ENCODE measurements at places on chromosomes 2 and 18.

GRCh38 chr2:212956665-212957607 lies 194.5 kb downstream of the IKZF2 start:
- DNase-seq, result no peak

- no peak for DNase-seq
Measured at GRCh38 chr18:5144629-5145028, 52.4 kb downstream of the AKAIN1 start.

DNA sequence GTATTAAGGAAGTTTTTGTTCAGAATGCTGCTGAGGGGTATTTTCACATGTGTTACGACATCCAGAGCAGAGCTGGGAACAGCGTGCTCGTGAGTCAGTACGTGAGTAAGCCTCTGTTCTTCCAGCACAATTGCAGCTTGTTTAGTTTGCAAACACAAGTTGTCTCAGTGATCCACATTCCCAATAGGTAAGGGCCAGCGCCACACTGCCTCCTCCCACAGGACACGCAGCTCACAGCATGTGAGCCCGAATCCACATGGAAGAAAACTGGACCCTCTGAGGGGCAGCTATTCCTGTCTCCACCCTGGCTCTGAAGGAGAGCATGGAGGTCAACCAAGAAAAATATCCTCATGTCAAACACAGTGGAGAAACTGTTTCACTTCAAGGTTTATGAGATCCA lies 173.9 kb upstream of the PID1 start:
- peak; percentile 79 for DNase-seq

DNA sequence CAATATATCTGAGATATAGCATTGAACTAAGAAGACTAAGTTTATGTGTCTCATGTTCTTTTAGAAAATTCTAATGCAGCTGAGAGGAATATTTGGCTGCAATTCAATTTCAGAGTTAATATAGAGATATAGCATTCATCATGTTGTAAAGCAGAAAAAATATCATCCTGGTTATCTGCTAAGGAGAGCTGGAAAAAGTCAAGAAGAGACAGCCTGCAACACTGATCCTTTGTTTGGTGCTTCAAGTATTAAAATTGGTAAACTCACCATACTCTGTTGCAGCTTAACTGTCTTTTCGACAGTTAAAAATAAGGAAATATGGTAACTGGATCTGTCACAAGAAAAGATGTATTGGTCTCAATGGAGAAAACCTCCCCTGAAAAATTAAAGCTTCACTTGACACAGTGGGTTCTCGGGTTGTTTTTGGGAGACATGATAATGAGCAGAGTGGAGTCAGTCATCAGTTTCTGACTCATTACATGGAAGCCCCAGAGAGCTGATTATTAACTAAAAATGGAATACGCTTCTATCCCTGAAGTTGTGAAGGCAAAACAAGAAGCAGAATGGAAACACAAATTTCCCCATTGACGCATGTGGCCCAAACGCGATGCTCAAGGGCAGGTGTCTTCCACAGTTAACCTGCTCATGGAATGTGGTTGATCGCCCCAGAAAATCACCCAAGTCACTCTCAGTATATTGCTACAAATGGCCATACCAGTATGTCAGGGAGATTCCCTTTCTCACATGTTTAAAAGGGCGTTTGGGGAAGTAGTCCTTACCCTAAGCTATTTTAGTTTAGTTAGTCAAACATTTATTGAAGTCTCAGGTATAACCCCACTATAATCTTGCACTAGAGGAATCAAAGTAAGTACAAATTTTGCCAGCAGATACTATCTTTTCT lies 8.2 kb downstream of the BCL2 start:
- no peak for DNase-seq

DNA sequence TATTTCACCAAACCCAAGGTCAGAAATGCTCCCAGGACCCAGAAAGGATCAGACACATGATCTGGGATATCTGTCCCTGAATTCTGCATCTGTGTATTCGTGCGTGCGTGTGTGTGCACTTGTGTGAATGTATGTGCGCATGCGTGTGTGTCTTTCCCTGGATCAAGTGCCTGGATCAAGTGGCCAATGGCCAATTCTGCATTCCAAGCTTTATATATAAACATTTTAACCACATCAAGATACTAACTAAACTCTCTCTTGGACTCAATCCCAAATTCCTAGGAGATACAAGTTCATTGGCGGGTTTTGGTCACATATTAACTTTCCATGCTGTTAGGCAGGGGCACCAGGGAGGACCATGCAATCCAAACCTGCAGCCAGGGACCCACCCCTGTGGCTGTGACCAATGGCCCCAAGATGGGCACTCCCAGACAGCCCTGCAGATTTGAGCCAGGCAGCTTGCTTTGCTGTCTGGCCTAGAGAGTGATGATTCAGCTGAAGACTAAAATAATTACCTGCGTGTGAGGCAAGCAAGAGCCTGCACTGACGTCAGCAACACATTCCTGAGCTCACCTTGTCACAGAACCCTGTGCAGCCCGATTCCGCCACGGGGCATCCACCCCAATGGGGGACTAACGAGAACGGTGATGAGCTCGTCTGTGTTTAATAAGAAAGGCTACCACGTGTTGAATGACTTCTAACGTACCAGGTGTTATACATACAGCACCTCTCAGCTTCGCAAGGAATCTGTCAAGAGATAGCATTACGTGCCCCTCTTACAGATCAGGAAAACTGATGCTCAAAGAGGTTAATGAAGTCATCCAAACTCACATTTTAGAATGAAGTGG lies 45.3 kb upstream of the ROCK2 start:
- no peak for DNase-seq

DNA sequence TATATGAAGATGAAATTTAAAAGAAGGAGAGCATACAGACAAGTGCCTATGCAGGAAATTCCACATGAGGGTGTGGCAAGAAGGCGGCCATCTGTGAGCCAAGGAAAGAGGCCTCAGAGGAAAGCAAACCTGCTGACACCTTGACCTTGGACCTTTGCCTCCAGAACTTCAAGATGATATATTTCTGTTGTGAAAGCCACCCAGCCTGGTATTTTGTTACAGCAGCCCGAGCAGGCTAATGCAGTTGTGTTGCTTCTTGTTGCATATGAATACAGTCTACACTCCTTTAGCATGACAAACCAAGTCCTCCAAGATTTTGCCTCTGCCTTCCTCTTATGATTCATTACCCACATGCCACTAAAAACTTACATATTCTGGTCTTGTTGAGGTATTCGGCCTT lies 374.8 kb upstream of the TRIB2 start:
- no peak for DNase-seq

DNA sequence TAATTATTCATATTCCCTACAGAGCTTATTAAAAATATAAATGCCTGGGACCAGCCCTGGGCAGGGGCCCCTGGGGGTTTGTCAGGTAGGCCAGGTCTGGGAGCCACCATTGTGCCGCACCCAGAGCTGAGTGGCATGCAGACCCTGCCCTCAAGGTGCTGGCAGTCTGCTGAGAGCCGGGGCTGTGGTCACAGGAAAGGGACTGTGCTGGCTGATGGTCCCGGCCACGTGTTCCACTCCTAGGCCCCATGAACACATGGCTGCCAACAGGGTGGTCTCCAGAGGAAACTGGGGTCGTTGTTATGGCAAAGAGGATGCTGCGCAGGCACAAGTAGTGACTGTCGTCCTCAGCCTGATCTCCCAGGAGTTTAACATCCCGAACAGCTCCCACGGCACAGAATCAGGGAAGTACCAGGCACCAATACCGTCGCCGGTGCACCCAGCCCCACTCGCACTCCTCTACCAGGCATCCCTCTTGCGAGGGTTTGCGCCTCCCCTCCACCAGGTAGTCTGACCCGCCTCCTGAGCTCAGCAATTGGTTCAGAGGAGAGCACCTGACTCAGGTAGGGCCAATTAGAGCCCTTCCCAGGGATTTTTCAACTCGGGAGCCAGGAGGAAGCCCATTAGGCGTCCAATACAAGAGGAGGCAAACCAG lies 39.2 kb upstream of the BIN1 start:
- no peak for DNase-seq

GRCh38 chr18:42719221-42719620 lies 396.3 kb downstream of the RIT2 start:
- DNase-seq, result no peak

DNA sequence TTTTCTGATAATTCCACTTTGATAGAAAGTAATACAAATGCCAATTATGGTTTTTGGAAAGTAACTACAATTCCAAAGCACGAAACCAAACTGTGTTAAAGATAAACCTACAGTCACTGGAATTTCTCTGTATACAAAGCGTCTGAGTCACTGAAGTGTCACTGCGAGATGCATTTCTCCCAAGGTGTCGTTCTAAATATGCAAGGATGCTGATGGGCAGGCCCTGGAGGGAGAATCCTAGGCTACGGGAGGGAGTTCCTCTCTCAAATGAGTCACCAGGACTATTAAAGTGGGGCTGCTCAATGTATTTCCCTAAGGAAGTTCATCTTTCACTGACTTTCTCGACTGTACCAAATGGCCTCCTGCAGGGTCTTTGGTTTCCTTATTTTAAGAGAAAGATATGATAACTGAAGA lies 163.8 kb upstream of the STK17B start:
- peak; percentile 47 for DNase-seq

DNA sequence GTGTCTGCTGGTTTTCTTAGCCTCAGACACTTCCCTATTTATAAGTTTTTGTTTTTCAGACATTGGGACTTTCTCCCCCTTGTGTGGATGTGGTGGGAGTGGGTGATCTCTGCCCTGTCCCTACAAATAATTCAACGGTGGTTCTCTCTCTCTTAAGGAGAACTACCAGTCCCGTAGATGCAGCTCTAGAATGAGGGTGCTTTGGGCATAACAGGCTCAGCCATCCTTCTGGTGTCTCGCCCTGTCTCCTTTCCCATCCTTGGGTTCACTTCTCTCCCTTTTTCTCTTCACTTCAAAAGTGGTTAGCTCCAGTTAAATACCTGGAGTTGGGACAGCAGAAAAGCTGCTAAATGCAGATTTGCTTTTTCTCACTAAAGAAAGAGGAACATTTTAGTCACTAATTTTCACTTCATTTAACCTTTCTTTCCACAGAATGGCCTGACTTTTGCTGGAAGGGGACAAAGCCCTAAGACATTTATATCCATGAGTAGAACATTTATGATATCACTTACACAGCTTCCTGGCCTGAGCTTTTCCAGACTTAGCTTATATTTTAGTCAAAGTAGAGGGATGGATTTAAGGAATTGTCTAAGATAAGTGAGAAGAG lies 121.2 kb upstream of the CXCR4 start:
- no peak for DNase-seq

- DNase-seq, result peak; percentile 14
Measured at GRCh38 chr2:172397148-172397834, 30.1 kb upstream of the ITGA6 start.

DNA sequence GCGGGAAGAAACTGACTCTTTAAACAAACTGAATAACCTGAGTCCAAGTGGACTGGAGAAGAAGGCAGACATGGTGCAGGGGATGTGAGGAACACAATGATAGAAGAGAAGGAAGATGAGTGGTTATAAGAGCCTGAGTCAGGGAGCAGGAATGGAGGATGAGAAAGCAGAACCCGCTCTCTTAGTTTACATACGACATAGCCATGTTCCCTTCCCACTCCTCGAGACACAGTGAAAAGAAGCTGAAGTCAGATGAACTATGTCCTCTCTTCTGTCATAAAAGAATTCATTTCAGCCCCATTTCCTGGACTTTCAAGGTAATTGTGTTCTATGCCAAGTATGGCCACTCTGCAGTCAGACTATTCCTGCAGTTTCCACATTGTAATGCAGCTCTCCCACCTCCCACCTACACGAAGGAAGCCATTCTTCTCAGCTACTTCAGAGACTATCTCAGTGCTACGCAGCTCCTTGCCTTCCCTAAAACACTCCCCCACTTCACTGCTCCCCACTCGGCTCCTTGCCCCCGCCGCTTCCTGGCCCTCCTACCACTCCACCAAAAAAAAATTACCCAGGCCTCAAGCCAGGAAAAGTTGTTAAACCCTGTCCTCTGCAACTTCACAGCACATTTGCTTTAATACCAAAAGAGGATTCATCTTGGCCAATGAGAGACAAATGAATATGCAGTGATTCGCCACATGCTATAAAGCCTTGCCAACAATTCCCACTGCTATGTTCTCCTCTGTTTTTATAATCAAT lies 323.4 kb upstream of the EPHA4 start:
- DNase-seq, result no peak

GRCh38 chr18:68833756-68834155 lies 35.9 kb downstream of the CCDC102B start:
- DNase-seq, result peak; percentile 45

DNA sequence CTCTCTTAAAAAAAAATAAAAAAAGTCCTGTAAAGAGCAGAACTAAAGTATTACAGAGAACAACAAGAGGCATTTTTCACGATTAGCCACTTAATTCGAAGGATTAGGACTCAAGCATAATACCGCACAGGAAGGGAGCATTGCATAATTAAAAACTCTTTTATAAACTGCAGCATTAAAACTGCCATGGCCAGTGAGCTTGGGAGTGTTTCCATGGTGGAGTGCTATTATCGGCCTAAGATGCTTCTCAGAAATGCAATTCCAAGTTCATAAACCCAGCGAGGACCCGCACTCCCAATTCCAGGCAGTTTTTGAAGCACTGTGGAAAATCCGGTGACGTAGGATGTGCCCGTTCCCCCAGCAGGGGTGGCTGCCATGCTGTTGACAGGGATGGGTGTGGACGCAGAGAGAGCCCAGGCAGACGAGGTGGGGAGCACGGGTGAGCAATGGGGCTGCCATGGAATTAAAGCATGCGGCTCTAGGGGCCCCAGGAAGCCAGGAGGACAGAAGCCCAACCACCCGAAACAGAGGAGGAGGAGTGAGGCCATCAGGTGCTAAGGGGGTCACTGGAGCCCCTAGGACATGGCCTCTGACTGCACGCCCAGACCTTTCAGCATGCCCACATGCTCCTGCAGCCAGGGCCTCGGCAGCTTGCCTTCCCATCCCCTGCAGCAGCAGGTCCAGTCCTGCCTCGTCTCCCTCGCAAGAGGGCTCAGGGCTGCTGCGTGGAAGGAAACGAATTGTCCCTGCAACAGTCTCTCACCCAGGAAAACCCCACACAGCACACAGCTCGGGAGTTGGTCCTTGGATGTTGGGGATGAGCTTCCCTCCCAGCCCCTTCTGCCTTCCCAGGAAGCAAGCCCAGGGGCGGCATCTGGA lies 233.4 kb downstream of the NDUFA10 start:
- no peak for DNase-seq

GRCh38 chr18:35513181-35513936 lies 15.6 kb upstream of the INO80C start:
- peak; percentile 76 for DNase-seq

GRCh38 chr2:74497777-74498499 lies 1.5 kb downstream of the LBX2 start:
- no peak for DNase-seq
